Uterus (tissue), 4 donors: ENCODE measurements at places on chromosomes 3 and 15. TPM values are rescaled to one million over a fixed set of nuclear protein-coding genes. Genes with fewer than 3 reads are reported as not detected.

GRCh38 chr15:48493763-48494225, 151.7 kb downstream of the FBN1 start:
- no peak for DNase-seq

DNA sequence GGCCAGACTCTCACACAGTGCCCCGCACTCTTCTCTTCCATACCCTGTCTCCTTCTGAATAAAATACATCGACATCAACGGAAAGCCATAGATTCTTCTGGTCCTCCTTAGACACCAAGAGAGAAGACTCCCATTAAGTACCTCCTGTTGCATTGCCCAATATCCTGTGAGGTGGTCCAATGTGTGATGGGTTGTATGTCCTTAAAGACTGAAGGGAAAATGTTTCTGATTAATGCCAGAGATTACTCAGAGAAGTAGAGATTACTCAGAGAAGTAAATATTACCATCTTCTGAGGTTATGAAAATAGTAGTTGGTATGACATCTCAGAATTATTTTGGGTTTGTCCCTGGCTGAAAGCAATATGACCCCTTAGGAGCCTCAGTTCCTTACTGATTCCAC, 60.8 kb upstream of the GALNT15 start:
- DNase-seq: no peak

DNA sequence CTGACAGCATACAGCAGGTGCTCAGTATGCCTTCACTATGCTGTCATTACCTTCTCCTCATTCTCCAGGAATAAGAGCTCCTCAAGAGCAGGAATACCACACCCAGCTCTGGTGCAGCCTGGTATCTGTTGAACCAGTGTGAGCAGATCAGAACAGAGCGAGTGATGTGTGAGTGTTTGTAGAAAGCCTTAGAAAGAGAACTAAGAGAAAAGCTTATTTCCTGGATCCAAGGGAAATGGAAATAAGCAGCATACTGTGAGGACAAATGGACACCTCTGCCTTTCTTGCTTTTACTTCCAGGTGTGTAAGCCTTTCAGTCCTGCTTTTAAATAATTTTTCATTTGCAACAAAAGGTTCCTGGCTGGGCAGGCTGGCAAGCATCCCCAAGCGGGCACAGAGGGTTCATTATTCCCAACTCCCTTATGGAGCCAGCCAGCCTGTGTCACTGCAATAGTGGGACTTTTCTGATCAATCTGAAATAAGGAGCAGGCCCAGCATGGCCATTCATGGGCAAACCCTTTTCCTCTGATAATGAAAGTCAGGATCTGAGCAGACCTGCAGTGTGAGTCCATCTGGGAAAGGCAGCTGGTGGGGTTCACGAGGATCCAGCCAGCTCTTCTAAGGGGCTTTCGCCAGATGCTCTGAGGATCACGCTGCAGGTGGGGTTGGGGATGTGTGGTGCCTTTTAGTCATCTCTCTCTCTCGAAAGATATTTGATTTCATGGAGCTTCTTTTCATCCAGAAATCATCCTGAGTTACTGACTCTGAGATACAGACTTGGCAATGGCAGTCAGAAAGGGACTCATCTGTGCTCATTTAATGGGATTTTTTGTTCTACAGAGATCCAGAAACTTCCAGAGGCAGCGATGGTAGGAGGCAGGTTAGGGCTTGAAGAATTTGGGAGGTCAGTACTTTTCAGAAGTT, 594.9 kb upstream of the CFAP20DC start:
- DNase-seq: no peak

Gene C2CD4B
- 4.7 TPM for total RNA-seq

DNA sequence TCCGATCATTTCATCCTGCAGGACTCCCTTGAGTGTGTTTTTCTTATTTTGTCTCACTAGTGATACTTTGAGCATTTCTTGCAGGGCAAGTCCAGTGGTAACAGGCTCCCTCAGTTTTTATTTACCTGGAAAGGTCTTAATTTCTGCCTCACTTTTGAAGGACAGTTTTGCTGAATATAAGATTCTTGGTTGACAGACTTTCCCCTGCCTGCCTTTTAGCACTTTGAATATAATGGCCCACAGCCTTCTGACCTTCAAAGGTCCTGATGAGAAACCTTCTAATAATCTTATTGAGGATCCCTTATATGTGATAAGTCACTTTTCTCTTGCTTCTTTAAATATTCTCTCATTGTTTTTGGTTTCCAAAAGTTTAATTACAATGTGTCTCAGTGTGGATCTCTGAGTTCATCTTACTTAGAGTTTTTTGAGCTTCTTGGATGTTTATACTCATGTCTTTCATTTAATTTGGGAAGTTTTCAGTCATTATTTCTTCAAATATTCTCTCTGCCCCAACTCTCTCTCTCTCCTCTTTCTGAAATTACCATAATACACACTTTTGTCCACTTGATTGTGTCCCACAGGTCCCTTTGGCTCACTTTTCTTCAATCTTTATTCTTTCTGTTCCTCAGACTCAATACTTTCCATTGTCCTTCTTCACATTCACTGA, 36.3 kb upstream of the ARIH1 start:
- no peak for DNase-seq

Gene TEX55
- total RNA-seq: not detected

Gene ARNT2
- 22.9 TPM for total RNA-seq
